Activated CD4-positive, alpha-beta T cell treated with anti-CD3 and anti-CD28 coated beads, Interleukin-2, amount 50 U/mL, for 16 hours (primary cell): ENCODE measurements at places on chromosomes 12 and 14.

DNA sequence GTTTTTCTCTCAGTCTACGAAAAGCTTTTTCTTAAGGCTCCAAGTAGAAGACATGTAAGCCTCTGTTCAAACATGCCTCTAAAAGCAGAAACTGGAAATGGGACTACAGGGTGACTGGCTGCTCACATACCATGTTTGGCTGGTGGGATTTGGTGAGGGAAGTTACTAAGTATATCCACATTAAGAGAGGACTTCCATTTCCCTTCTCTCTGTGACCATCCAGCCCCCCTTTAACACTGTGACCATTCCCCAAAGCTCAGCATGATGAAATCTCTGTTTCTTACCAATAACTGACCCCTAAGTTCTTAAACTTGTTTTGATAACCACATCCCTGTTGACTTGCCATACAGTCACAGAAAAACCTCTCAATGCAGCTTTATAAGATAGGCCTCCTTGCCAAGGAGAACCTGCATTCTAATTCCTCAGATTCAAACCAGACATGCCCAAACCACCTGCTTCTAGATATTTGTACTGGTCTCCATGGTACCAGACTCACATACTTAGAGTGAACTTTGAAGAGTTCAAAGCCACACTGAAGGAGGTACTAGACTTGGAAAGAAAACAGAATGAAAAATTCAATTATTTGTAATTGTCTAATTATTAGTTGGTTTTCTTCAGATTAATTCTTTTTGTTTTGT lies 102.2 kb downstream of the VEZT start:
- no peak for DNase-seq

DNA sequence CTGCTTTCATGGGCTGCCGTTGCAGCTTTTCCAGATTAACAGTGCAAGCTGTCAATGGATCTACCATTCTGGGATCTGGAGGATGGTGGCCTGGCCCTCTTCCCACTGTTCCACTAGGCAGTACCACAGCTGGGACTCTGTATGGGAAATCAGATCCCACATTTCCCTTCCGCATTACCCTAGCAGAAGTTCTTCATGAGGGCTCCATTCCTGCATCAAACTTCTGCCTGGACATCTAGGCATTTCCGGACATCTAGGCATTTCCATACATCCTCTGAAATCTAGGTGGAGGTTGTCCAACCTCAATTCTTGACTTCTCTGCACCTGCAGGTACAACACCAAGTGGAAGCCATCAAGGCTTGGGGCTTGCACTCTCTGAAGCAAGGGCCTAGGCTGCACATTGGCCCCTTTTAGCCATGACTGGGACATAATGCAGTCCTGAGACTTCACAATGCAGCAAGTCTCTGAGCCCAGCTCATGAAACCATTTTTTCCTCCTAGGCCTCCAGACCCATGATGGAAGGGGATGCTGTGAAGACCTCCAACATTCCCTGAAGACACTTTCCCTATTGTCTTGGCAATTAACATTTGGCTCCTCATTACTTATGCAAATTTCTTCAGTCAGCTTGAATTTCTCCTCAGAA lies 863.3 kb downstream of the C12orf50 start:
- no peak for DNase-seq

DNA sequence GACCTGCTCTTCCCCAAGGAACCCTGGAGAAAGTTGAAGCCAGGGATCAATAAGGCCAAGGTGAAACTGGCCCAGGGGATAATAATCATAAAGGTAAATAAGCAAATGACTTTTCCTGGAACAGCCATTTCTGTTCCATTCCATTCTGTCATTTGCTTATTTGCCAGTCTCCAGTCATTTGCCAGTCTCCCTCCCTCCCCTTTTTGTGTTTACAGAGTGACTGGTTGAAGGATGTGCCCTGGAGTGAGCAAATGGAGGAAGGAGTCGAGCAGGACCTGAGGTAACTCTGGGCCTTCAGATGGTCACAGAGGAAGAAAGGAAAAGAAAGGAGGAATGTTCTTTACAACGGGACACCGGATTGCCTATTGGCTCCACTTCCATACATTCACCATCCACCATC lies 17.8 kb upstream of the DCD start:
- no peak for DNase-seq

DNA sequence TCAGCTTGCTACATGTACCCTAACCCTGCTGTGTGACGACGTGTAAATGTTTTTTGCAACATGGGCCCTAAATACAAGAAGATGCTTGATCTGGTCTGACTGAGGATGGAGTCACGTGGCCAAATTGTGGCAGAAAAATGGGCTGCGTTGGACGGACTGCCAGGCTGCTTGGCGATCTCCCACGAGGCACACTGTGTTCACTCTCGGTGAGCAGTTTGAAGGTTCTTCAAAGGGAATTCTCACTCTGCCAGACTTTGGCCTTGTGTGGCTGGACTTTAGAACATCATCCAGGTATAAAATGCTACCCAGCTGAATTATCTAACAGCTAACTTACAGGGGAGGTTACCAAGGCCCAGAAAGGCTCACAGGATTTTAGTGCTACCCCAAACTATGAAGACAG lies 85.1 kb downstream of the KDM2B start:
- DNase-seq, result no peak

DNA sequence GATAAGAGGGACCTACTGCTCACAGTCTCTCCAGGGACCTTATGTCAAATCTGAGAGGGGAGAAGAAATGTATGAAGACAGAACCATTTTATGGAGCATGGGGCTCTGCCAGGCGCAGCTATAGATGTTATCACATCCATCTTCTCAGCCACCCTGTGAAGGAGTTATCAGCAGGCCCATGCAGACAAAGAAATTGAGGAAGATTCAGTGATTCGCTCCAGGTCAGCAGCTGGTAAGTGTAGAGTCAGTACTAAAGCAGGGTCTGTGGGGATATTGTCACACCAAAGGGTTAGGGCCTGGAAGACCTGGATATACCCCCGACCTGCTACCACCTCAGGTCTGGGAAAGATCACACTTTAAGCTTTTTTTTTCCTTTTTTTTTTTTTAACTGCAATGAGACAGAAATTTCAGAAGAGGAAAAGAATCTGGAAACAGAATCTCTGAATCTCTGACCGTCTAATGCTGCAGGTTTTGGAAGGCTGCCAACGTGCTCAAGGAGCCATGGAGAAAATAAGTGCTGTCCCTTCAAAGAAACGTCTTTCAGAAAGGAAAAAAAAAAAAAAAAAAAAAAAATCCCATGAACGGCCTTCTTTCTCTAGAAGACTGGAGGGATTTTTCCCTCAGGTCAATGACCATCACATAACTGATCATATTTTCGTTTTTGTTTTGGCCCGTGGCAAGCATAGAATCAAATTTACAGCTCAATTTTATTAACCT lies 73.3 kb upstream of the PLEKHG7 start:
- no peak for DNase-seq

DNA sequence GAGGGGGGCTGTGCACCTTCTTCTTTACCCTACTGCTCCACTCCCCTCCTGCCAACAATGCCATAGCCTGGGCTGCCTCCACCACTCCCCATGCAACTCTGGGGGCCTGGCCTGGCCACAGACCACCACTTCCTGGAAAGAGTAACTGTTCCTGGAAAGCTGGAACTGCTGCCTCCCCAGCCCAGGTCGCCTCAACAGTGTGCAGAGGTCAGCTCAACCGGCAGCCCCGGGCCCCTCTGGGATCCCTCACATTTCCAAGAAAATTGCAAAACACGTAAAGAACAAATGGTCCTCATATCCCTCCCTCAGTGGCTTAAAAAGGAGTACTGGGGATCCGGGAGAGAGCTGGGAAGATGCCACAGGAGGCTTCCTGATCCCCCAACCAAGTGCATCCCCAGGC lies 22.4 kb upstream of the DIO3 start:
- no peak for DNase-seq

- no peak for DNase-seq
Observed at GRCh38 chr12:6810758-6811157, 10.9 kb upstream of the GPR162 start.

DNA sequence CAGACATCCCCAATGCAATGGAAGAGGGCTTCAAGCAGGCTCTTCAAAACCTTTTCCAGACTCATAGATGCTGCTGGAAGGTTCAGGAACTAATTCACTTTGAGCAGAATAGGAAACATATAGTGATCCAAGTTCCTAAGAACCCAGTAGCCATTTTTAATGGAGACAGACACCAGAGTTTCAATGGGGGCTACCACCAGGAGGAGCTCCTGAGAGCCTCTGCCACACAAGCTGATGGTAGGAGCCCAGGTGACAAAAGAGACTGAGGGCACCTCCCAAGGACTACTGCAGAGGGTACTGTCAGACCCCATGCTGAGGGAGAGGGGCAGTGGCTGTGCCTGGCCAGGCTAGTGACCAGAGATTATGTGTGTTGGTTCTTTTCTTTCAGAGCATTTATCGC lies 45.9 kb downstream of the IFNG start:
- DNase-seq, result peak; percentile 63

DNA sequence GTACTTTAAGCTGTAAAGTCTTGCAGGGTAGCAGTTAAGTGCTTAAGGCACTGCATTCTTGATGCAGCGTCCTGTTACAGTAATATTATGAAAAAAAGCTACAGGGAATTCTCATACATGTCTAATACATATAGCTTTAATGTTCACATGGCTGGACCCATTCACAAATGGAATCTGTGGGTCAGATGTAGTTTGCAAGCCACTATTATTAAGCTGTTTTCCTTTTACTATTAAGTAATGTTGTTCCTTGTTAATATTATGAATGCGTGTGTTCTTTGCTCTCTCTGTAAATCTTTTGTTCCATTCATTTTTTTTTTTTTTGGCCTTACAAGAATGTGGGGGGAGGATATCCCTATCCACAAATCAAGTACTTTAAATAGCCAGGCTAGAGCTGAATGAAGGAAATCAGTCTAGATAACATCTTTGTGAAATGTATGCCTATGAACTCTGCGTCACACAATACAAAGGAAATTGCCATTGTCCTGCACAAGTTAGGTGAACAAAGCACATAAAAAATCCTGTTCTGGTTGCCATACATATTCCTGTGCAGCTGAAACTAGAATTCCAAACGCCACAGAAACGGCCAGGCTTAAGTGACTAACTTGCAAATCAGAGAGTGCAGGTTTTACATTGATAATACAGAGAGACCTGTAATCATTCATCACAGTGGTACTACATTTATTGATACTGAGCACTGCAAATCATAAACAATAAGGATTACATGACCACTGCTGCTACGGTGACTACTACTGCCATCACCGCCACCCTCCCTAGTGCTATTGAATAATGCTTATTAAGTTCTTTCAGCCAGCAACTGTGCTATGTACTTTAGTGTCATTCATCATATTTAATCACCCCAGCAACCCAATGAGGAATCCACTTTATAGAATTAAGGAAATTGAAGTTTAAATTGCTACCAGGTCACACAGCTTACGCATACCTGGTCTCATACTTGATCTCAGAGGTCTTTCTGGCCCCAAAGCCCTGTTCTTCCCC lies 111.9 kb downstream of the HMGA2 start:
- no peak for DNase-seq

- no peak for DNase-seq
Observed at GRCh38 chr14:60989599-60989998, 8.6 kb downstream of the SLC38A6 start.

- DNase-seq, result peak; percentile 37
Observed at GRCh38 chr12:9925705-9926393, 6.3 kb downstream of the CLEC2A start.

- peak; percentile 83 for DNase-seq
Observed at GRCh38 chr12:12379831-12380730, 23.2 kb downstream of the BORCS5 start.

- no peak for DNase-seq
Observed at GRCh38 chr14:37145395-37145794, 27.0 kb downstream of the SLC25A21 start.

- peak; percentile 82 for DNase-seq
Observed at GRCh38 chr14:35285168-35286002, 6.8 kb upstream of the PSMA6 start.

DNA sequence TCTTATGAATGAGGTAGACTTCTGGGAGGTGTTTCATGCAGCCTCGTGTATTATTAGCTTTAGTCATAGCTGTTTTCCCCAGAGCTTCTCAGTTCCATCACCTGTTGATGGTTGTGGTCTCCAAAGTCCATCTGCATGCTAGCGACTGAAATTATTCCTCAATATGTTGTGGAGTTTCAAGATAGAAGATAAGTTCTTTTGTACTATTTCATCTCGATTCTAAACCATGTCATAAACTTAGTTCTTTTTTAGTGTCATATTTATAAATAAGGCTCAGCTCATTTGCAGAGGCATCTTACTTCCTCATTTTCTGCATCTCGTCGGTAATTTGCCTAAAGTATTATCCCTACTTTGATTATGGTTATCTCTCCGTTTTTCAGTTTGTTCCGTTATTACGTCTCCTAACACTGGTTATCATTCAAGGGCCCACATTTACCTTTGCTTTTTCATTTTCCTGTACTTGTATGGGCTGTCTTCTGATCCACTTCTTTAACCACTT lies 119.1 kb downstream of the ITPR2 start:
- no peak for DNase-seq

- no peak for DNase-seq
Observed at GRCh38 chr12:96846293-96846692, 60.8 kb upstream of the NEDD1 start.

GRCh38 chr14:44995196-44995595 lies 33.2 kb downstream of the TOGARAM1 start:
- DNase-seq, result no peak

- DNase-seq, result peak; percentile 26
Observed at GRCh38 chr14:22994762-22995275, 12.5 kb upstream of the AJUBA start.

- DNase-seq, result no peak
Observed at GRCh38 chr14:35506461-35506860, 27.5 kb upstream of the INSM2 start.

- DNase-seq, result no peak
Observed at GRCh38 chr14:57755018-57755521, 110.8 kb downstream of the SLC35F4 start.

DNA sequence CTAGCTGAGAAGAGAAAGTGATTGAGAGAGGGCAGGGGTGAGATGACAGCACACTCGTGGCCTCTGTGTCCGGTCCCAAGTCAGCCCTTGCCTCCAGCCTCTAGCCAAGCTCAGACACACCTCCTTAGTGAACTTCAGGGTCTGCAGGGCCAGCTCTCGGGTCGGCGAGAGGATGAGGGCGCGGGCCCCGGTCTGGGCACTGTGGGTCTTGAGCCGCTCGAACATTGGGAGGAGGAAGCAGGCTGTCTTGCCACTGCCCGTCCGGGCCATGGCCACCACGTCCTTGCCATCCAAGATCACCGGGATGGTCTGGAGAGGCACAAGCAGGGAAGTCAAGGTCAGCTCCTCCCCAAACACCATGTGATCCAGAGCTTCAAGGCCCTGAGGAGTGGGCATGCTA lies 6.3 kb downstream of the DDX54 start:
- no peak for DNase-seq

DNA sequence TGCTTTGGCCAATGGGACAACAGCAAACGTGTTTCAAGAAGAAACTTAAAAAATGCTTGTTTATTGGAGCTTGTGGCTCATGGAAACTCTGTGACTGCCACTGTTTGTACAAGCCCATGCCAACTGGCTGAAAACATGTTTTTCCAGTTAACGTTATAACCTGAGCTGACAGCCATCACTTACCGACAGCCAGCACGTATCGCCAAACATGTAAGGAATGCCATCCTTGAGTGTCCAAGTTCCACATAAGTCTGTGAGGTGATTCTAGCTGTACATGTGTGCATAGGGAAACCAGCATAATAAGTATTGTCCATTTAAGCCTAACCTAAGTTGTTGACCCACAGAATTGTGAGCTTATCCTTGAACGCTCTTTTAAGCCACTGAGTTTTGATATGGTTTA lies 596.9 kb downstream of the TRHDE start:
- DNase-seq, result no peak
